ENCODE measurements at places on chromosomes 7 and 10.
A peak's percentile ranks its signal among the peaks of the same experiment; 100 is the strongest.

GRCh38 chr10:122327237-122328206 lies 47.0 kb upstream of the PLEKHA1 start:
- DNase-seq: no peak

- no peak for DNase-seq
Observed at GRCh38 chr10:30447125-30447799, 13.3 kb downstream of the MAP3K8 start.

GRCh38 chr10:86733260-86733671 lies 23.2 kb upstream of the BMPR1A start:
- DNase-seq: no peak

- no peak for DNase-seq
Observed at GRCh38 chr10:102783568-102783967, 39.8 kb downstream of the WBP1L start.

GRCh38 chr7:14457568-14458453 lies 444.7 kb downstream of the DGKB start:
- peak; percentile 48 for DNase-seq

DNA sequence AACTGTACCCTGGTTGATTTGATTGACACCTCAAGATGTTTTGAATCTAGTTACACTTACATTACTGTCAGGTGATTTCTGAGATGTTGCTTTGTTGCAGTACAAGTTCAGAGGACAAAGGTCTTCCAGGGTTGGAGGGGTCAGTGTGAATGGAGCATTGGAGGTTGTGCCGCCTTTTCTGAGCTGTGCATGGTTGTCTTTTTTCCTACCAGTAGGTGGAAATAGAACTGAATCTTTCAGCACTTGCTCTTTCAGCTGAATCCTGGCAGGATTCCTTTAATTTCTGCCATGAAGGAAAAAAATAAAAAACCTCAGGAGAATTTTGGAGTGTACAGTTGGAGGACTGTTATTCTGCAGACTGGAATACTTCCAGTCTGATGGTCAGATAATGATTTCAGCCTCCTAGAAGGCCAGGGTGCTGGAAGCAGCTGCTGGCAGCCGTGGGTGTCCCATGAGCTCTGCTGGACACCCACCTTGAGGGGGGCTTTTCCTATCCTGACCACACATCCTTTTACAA lies 82.7 kb downstream of the PLCE1 start:
- peak; percentile 48 for DNase-seq

GRCh38 chr10:89553064-89553734 lies 17.8 kb upstream of the SLC16A12 start:
- DNase-seq: no peak

GRCh38 chr7:56222866-56223265 lies 106.6 kb upstream of the NUPR2 start:
- DNase-seq: no peak

- no peak for DNase-seq
Observed at GRCh38 chr7:127715272-127715671, 63.3 kb downstream of the SND1 start.

- no peak for DNase-seq
Observed at GRCh38 chr7:91050677-91051076, 213.6 kb upstream of the FZD1 start.

DNA sequence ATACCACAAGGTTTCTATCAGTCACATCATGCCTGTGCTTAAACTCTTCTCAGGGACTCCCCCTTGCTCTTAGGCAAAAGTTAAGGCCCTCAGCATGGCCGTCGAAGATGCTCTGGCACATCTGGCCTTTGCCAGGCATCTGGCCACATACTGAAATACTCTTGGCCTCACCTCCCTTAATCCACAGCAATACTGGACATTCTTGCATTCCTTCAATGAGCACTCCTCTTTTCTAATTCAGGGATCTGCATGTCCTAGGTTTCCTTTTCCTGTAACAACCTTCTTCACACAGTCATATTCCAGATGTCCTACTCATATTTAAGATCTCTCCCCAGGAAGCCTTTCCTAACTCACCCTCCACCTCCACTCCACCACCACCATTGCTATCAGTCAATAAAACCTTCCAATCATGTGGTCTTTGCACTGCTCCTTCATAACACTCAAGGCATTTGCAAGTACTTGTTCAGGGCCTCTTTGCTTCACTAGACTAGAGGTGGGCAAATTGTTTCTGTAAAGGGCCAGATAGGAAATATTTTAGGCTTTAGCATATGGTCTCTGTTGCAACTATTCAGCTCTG lies 216.6 kb downstream of the KCNMA1 start:
- no peak for DNase-seq

DNA sequence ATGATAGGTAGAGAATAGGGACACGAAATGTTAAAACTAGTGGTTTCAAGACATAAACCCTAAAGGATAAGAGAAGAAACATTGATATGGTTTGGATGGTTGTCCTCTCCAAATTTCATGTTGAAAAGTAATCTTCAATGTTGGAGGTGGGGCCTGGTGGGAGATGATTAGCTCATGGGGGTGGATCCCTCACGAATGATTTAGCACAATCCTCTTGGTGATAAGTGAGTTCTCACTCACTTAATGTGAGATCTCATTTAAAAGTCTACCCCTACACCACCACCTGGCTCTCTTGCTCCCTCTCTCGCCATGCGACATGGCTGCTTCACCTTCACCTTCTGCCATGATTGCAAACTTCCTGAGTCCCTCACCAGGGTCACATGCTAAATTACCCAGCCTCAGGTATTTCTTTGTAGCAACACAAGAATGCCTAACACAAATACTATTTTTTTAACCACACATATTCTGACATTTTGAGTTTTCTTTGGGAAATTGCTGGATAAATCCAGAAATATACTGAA lies 242.4 kb upstream of the PHF14 start:
- no peak for DNase-seq

DNA sequence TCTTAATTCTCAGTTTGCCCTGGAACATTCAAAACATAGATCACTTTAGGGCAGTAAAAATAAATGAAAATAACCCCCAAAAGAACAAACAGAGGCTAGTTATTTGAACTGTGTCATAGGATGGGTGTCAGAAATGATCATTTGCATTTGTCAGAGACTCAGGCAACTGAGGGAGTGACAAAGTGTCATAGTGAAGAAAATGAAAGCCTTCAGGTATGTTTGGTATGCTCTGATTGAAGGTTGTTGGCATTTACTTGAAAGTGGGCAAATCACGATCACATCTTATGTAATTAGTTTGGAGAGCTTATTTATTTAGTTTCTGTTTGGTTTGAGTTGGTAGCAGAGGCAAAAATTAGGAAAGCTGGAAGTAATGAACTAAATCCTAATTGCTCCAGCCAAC lies 880.9 kb downstream of the ANKRD7 start:
- no peak for DNase-seq

DNA sequence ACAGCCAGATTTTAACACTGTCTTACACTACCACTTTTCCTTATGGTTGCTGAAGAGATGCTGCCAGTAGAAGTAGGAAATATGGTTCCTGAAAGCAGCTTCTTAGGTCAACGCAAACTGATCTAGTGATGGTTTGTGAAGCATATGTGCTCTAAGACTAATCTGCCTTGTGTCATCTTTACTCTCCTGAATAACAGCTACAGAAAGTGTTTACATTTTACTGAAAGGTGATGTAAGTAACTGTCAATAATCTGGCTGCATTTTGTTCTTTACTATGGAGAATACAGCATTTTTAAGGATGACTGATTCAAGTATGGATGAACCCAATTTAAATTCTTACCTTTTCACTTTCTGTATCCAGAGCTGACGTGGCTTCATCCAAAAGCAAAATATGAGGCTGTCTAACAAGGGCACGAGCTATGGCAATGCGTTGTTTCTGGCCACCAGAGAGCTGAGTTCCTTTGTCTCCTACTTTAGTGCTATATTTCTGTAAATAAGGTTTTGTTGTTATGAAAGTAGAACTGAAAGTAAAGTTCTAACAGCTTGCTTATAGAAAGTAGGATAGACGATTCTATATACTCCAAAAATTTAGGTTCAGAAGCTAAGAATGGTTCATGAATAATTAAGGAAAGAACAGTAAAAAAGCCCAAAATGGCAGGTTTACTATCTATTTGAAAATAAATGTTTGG lies 30.2 kb upstream of the ABCB4 start:
- DNase-seq: no peak

GRCh38 chr7:35246819-35247218 lies 7.1 kb downstream of the TBX20 start:
- no peak for DNase-seq

DNA sequence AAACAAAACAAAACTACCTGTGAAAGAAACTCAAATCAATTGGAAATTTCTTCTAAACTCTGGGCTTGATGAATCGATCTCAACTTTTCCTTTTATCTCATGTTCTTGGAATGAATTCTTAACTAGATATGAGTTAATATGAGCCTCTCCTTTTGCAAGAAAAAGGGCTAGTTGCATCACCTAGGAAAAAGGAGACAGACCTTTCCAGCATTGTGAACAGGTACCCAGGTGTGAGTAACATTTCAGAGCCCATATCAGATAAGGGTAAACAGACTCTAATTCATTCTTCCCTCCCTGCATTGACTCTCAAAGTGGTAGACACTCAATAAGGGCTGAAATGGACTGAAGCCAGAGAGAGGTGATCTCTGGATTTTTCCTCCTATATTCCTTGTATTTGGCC lies 103.8 kb upstream of the AGR3 start:
- DNase-seq: no peak

DNA sequence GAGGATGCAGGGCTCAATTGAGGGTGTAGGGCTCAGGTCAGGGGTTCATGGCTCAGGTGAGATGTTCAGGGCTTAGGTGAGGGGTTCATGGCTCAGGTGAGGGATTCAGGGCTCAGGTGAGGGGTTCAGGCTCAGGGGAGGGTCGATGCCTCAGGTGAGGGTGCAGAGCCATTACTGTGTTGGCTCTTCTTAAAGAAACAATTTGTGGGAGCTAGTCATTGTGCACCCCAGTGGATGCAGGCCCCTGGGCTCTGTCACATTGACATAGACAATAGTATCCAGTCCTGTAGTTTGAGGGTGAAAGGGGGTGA lies 86.7 kb downstream of the ADCY1 start:
- DNase-seq: no peak

DNA sequence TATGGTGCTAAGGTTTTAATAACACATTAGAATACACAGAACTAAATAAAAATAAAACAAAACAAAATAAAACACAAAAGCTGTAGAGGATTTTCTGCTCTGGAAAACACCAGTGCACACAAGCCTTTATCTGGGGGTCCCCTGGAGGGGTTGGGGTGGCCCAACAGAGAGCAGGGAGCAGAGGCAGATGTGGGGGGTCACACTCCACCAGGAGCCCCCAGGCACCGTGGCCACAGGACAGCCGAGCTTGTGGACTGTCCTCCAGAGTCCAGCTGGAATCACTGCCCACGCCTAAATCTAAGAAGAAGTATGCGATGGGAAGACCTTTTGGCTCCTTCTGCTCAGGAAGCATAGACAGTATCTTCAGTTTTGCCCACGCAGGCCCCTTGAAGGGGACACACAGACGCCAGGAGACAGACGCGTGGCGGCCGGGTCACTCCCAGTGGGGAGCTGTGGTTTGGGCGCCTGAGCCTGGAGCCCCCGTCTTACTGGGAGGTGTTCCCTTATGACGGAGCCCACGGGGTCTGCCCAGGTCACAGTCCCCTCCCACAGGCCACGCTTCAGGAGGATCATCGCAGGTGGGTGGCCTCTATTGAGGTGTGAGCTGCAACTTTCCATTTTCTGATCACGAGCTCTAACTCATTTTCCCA lies 595.0 kb downstream of the PTPRN2 start:
- no peak for DNase-seq

DNA sequence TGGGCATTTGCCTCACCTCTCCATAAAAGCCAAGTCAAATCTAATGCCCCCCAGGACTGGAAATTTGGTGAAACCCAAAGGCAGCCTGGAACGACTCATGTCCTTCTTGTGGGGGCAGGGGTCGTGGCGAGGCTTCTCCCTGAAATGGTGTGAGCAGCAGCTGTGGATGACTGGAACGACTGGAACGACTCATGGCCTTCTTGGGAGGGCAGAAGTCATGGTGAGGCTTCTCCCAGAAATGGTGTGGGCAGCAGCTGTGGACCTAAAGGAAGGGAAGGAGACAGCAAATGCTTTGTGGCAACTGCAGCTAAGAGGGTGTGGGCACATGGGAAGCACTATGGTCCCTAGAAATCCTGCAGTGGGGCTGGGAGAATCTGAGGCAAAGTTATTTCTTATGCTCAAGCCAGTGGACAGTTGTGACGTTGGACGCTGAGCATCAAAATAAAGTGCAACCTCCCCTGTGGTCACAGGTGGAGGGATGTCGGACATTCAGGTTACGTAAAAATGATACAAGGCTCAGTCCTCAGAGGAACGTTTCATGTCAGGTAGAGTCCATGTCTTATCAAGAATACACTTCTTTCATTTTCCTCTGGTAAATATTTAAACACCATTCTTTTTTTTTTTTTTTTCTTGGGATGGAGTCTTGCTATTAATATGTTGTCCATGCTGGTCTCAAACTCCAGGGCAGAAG lies 107.0 kb upstream of the KIF5B start:
- DNase-seq: no peak

GRCh38 chr7:92788559-92789183 lies 47.7 kb downstream of the CDK6 start:
- no peak for DNase-seq

- DNase-seq: no peak
Observed at GRCh38 chr7:24854866-24855265, 97.6 kb upstream of the GSDME start.

Data from HuH-7 (cell line).